ENCODE measurements at places on chromosomes 3 and 15.

DNA sequence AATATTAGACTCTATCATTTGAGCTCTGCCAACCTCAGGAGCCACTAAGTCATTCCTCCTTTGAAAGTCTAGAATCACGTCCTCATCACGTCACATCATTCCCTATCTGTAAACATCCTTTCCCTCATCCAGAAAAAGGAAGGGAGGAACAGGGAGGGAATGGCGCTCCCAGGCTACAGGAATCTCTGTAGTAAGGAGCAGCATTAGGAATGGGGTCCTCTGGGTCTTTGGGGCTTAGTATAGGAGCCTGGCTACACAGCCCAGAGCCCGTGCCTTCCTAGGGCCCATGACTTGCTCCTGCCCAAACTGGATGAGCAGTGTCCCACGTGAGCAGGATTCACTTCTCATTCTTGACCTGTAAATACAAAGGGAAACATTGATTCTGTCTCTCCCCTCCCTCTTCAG is 1.6 kb downstream of the TAGLN3 start:
- DNase-seq: no peak
- H3K36me3 ChIP-seq: no peaks in the 10 kb centered on the region
- no peak overlapping the region for H3K4me3 ChIP-seq
- peaks cover 6% of the 10 kb centered on the region for H3K4me1 ChIP-seq
- H3K27ac ChIP-seq: no peak overlapping the region

DNA sequence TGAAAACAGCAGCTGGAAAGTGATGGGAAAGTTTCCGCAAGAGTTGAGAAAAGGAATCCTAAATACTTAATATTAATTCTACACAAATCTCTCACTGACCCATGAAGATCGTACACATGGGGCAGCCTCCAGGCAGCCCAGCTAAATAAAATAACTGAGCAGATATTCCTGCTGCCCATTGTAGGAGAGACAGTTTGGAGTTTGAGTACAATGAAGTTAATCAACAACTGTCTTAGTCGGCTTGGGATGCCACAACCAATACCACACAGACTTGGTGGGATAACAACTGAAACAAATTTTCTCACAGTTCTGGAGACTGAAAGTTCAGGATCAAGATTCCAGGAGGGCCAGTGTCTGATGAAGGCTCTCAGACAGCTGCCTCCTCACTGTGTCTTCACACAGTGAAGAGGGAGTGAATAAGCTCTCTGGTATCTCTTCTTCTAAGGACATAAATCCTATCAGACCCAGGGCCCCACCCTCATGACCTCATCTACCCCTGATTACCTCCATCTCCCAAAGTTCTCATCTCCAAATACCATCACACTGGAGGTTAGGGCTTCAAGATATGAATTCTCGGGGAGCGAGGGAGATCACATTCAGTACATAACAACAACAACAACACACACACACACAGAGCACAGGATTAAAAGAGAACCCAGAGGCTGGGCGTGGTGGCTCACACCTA is 9.7 kb downstream of the TRPM7 start:
- peaks cover 46% of the 10 kb centered on the region for H3K4me1 ChIP-seq
- no peaks in the 10 kb centered on the region for H3K27me3 ChIP-seq
- H3K27ac ChIP-seq: no peak overlapping the region
- no peak for DNase-seq
- H3K4me3 ChIP-seq: no peak overlapping the region

DNA sequence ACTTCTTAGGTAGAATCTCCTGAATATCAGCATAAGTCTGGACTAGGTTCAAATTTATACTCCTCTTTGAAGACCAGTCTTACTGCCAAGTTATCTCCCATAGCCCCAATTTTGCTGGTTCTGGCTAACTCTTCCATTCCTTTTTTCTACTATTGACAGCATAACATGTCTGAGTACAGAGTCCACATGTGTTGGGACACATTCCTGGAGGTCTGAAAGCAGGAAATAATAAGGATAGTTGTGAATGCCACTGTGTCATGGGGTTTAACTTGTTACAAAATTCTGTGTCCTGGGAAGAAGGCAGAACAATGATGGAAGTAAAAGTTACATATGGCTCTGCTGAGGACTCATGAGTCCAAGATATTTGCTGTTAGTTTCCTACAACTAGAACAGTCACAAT is 57.4 kb upstream of the ZBTB20 start:
- H3K4me1 ChIP-seq: no peaks in the 10 kb centered on the region
- no peaks in the 10 kb centered on the region for H3K36me3 ChIP-seq
- H3K4me3 ChIP-seq: no peak overlapping the region
- no peak overlapping the region for H3K27ac ChIP-seq

DNA sequence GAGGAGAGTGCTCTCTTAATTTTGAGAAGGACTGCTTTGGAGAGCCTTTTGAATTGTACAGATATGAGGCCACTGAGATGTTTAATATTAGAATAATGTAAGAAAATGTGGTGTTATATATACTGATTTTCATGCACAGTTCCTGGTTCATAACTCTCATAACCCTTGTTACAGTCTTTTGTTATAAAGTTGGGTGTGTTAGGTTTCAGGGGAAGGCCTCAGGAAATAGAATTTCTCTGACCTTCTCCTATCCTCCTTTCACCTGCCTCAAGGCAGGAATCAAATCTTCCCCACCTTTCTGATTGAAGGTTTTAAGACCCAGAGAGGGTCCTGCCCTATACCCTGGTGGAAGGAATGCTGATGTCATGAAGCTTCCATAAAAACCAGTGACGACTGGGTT is 245.9 kb downstream of the NSUN3 start:
- H3K4me1 ChIP-seq: peaks cover 5% of the 10 kb centered on the region
- H3K27me3 ChIP-seq: no peaks in the 10 kb centered on the region
- DNase-seq: no peak
- H3K27ac ChIP-seq: no peak overlapping the region

DNA sequence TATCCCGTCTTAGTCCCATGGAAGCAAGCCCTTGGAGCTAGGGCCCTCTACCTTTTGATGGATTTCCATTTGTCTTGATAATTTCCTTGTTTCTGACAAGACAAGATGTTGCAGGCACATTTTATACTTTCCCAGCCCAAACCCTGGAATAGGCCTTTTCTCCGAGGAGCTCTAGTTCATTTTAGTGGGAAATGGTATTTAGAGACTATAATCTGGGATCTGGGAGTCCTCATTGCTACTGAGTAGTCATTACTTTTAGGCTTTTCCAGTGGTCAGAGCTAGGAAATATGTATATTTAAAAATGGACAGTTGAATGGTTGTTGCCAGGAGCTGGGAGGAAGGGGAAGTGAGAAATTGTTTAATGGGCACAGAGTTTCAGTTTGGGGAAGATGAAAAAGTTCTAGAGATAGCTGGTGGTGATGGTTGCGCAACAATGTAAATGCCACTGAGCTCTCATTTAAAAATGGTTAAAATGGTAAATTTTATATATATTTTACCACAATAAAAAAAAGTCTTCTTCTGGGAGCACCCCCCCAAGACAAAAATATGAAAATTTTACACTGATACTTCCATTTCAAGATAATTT is 31.6 kb downstream of the MLH1 start:
- no peaks in the 10 kb centered on the region for H3K27me3 ChIP-seq
- H3K36me3 ChIP-seq: peaks cover under 1% of the 10 kb centered on the region
- H3K4me3 ChIP-seq: no peak overlapping the region
- no peak overlapping the region for H3K27ac ChIP-seq
- DNase-seq: no peak

GRCh38 chr15:57231559-57231958 is 144.7 kb upstream of the CGNL1 start:
- no peaks in the 10 kb centered on the region for H3K4me1 ChIP-seq
- no peak overlapping the region for H3K27ac ChIP-seq
- peaks cover 43% of the 10 kb centered on the region for H3K36me3 ChIP-seq
- no peak overlapping the region for H3K4me3 ChIP-seq

DNA sequence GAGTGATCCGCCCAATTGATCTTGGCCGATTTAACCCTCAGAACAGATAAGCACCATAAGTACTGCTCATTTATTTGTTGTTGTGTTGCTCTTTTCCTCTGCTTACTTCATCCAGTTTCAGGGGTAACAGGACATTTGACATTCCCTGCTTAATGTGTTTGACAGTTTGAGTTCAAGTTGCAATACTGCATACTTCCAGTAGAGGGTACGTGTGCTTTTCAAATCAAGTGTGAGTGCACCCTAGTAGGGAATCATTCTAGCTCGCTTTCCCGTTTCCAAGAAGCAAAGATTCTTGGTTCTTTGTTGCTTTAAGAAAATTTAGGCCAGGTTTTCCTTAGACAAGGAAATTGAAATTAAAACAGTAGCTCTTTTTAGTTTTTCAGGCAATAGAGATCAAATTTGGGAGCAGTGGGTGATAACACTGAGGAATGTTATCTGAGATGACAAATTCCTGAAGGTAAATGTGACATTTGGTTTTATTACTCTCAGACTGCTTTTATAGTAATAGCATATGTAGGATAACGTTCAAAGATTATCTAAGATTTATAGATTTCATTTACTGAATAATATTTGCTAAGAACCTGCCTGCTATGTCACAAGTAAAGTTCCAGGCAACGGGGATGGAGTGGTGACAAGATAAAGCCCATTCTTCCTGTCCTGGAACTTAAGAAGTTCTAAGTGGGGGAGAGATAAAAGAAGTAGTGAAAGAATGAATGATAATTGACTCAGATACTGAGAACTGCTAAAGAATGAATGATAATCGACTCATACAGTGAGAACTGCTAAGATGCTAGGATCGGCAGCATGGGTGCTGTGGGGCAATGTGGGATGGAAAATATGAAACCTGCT is 73.3 kb downstream of the SYNPR start:
- H3K27ac ChIP-seq: no peak overlapping the region
- DNase-seq: no peak
- no peaks in the 10 kb centered on the region for H3K4me1 ChIP-seq
- no peaks in the 10 kb centered on the region for H3K36me3 ChIP-seq
- no peak overlapping the region for H3K4me3 ChIP-seq

GRCh38 chr3:145518639-145519038 is 642.3 kb downstream of the PLOD2 start:
- no peak overlapping the region for H3K27ac ChIP-seq
- H3K4me3 ChIP-seq: no peak overlapping the region
- no peaks in the 10 kb centered on the region for H3K36me3 ChIP-seq
- H3K4me1 ChIP-seq: no peaks in the 10 kb centered on the region

Measured in esophagus squamous epithelium (tissue), 5 donors.